CD4-positive, alpha-beta T cell (primary cell): ENCODE measurements at places on chromosomes 4 and X.

GRCh38 chr4:21628916-21629610 is 319.5 kb downstream of the KCNIP4 start:
- DNase-seq, result no peak

DNA sequence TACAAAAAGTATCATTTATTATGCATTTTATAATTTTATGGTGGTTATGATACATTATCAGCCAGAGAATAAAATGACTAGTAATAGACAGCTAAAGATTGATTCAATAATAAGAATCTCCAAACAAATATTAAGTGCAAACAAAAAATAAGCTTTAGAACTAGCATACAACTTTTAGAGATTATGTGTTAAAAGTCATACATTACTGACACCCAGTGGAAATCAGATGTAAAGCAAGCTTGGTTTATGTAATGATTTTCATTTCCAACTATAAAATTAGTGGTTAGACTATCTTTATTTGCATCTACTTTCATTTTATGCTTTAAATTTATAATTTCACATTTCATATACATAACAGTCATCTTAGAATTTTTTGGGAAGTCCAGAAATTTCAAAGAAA is 57.7 kb downstream of the IL13RA2 start:
- no peak for DNase-seq

DNA sequence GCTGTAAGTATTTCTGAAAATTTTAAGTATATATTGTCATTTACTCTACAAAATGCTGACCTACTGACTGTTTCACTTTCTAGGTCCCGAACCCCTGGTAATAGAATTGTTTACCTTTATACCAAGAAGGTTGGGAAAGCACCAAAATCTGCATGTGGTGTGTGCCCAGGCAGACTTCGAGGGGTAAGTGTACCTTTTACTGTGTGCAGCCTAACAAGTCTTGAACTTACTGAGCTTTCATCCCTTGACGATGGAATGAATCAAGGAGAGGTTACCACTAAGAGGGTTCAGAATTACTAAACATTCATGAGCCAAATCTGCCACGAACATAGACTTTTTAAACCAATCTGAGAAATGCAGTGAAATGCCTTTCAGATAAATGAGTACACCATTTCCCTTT is 1.6 kb downstream of the RPL34 start:
- DNase-seq, result no peak

DNA sequence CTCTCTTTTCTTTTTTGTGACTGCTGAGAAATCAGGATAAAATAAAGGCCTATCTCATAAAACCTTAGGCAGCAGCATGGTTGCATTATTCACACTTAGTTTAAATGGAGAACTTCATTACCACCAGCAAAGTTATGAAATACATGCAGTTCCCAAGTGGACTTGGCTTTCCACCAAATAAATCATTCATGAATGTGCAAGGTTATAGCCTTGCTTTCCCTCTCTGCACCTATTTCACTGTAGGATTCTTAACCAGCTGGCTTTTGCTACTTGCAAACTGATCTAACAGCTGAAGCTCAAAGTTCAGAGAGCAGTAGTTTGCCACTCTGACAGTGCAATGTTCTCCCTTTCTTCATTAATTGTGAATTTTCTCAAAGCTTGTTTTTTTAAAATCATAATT is 140.1 kb upstream of the SMIM31 start:
- DNase-seq, result no peak

- DNase-seq, result no peak
These were observed 472.4 kb downstream of the ZNF674 start for GRCh38 chrX:46072791-46073190.
